Activated naive CD4-positive, alpha-beta T cell treated with anti-CD3 and anti-CD28 coated beads, Interleukin-2, amount 10 ng/mL, durations not matched to agents 7 days and 5 days (primary cell): ENCODE measurements at places on chromosomes 3 and 15.

GRCh38 chr3:55966566-55966965 lies 479.5 kb upstream of the WNT5A start:
- H3K4me3 ChIP-seq: no peak overlapping the region
- no peak for DNase-seq
- no peak overlapping the region for H3K27ac ChIP-seq
- H3K4me1 ChIP-seq: no peaks in the 10 kb centered on the region
- no peaks in the 10 kb centered on the region for H3K27me3 ChIP-seq
- no peaks in the 10 kb centered on the region for H3K36me3 ChIP-seq

- peaks cover 35% of the 10 kb centered on the region for H3K36me3 ChIP-seq
- H3K27ac ChIP-seq: peak overlapping the region; percentile 37
- H3K4me1 ChIP-seq: no peaks in the 10 kb centered on the region
- H3K4me3 ChIP-seq: no peak overlapping the region
- no peak for DNase-seq
These were observed 40.7 kb downstream of the RFT1 start for GRCh38 chr3:53089511-53089910.

DNA sequence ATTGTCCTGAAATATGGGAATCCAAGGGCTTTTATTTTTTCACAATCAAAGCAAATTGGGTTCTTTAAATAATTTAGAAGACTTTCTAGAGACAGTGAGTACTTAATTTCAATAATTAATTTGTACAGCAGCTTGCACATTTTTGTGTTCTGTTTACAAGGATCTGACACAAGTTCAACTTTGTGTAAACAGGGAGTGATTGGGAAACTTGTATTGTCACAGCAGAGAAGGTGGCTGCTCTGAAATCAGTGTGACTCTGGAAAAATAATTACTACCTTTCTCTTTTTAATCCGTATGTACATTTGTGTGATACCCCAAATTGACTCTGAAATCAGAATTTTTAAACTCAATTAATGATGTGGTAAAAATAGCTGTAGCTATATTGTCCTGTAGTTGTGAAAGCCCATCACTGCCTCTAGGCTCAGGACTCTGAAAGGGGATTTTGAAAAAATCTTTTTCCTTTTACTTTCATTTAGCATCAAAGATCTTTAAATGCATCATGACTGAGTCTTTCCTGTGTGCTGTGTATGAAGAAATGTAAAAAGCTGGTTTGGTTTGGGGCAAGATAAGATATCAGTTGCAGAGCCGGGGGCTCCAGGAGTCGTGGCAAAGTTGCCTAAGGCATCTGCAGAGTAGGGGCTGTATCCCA lies 45.1 kb downstream of the MFSD1 start:
- no peaks in the 10 kb centered on the region for H3K36me3 ChIP-seq
- H3K27me3 ChIP-seq: peaks cover 4% of the 10 kb centered on the region
- DNase-seq: no peak

DNA sequence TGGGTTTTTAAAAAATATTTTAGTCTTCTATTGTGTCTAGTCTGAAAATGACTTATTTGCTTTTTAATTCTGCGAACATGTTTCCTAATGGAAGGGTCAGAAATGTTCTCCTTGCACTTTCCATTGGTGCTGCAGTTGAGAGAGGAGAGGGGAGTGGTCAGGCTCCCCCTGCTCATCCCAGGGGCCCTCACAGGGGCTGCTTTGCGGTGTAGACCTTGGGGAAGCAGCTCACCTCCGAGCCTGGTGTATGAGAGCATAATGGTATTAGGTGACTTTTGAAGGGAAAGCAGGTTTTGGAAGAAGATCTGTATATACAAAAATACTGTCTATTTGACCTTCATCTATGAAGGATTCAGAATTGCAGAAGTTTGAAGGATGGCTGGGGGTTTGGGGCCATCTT lies 28.3 kb downstream of the APBA2 start:
- peaks cover 12% of the 10 kb centered on the region for H3K4me1 ChIP-seq
- peaks cover 3% of the 10 kb centered on the region for H3K27me3 ChIP-seq
- no peak overlapping the region for H3K27ac ChIP-seq
- H3K36me3 ChIP-seq: no peaks in the 10 kb centered on the region
- no peak overlapping the region for H3K4me3 ChIP-seq
- DNase-seq: no peak

- no peak overlapping the region for H3K4me3 ChIP-seq
- no peak overlapping the region for H3K27ac ChIP-seq
- peaks cover 14% of the 10 kb centered on the region for H3K27me3 ChIP-seq
- H3K36me3 ChIP-seq: peaks cover 3% of the 10 kb centered on the region
- H3K4me1 ChIP-seq: peaks cover 9% of the 10 kb centered on the region
- DNase-seq: no peak
These were observed 3.7 kb upstream of the EFHB start for GRCh38 chr3:19937459-19938294.

GRCh38 chr3:151062611-151063010 lies 22.9 kb upstream of the MED12L start:
- no peaks in the 10 kb centered on the region for H3K4me1 ChIP-seq
- no peak overlapping the region for H3K4me3 ChIP-seq
- H3K27ac ChIP-seq: no peak overlapping the region
- no peaks in the 10 kb centered on the region for H3K36me3 ChIP-seq
- peaks cover 16% of the 10 kb centered on the region for H3K27me3 ChIP-seq
- DNase-seq: no peak

DNA sequence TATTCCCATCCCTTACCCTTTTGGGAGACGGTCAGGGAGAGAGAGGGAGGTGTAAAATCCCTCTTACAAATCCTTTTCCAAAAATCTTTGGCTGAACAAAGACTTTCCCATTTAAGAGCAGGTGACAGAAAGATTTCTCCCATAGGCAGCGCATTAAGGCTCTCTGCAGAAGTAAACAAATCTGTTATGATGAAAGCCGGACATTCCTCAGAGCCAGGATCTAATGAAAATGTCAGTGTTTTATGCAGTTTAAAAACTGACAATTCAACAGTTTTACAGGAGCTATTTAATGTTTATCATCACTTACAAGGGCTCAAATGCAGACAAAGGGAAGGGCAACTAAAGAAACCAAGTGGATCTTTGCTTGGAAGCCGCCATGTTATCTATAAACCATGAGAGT lies 108.3 kb upstream of the WNT5A start:
- no peak overlapping the region for H3K27ac ChIP-seq
- no peaks in the 10 kb centered on the region for H3K4me1 ChIP-seq
- no peak for DNase-seq
- no peak overlapping the region for H3K4me3 ChIP-seq
- H3K36me3 ChIP-seq: no peaks in the 10 kb centered on the region
- H3K27me3 ChIP-seq: no peaks in the 10 kb centered on the region

- H3K27me3 ChIP-seq: no peaks in the 10 kb centered on the region
- no peak overlapping the region for H3K4me3 ChIP-seq
- no peak overlapping the region for H3K27ac ChIP-seq
- no peaks in the 10 kb centered on the region for H3K4me1 ChIP-seq
These were observed 819.7 kb upstream of the ALCAM start for GRCh38 chr3:104547031-104547430.

DNA sequence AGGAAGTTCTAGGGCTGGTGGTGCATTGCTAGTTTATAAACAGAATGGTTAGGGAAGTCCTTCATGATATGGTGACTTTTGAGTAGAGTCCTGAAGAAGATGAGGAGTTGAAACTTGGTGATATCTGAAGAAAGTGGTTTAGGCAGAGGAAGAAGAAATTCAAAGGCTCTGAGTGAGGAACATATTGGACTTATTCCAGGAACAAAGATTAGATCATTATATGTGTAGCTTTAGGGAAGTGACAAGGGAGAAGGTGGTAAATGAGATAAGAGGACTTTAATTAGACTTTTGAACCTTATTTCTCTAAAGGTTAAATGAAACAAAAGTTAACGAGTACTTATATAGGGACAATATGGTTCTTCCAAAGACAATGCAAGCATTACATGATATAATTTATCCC lies 286.7 kb downstream of the DOCK3 start:
- no peak overlapping the region for H3K27ac ChIP-seq
- peaks cover 4% of the 10 kb centered on the region for H3K27me3 ChIP-seq
- H3K36me3 ChIP-seq: no peaks in the 10 kb centered on the region
- no peak overlapping the region for H3K4me3 ChIP-seq

DNA sequence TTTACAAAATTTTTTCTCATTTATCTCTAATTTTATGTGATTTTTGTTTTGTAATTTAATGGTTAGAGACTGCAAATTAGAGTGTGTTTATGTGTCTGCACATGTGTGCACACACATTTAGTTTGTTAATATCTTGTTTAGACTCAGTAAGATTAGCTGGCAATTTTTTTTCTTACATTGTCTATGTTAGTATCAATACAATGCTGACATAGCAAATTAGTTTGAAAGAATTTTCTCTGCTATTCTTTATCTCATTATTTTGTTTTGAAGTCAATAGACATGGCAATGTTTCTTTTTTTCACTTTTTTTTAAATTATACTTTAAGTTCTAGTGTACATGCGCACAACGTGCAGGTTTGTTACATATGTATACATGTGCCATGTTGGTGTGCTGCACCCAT lies 1155.0 kb downstream of the ZPLD1 start:
- H3K36me3 ChIP-seq: no peaks in the 10 kb centered on the region
- no peak for DNase-seq
- no peak overlapping the region for H3K27ac ChIP-seq
- no peaks in the 10 kb centered on the region for H3K4me1 ChIP-seq
- H3K27me3 ChIP-seq: no peaks in the 10 kb centered on the region

- peaks cover 14% of the 10 kb centered on the region for H3K27me3 ChIP-seq
- H3K27ac ChIP-seq: no peak overlapping the region
- H3K4me3 ChIP-seq: no peak overlapping the region
- peaks cover 47% of the 10 kb centered on the region for H3K4me1 ChIP-seq
These were observed 139.9 kb upstream of the TLE3 start for GRCh38 chr15:70237626-70238025.

DNA sequence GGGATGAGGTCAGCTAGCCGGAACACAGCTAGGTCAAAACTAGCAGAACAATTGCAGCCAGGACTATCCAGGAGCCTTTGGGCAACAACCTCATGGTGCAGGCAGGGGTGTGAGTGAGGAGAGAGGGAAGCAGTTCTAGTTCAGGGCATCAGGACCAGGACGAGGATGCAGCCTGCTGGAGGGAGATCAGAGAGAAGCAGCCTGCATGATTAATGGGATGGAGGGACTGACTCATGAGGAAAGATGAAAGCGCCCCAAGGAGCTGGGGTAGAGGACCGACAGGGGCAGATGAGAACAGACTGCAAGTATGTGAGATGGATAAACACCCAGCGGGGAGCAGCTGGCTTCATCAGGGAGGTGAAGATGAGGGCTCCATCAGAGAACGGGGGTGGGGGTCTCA lies 37.9 kb upstream of the LRTM1 start:
- no peaks in the 10 kb centered on the region for H3K4me1 ChIP-seq
- H3K36me3 ChIP-seq: no peaks in the 10 kb centered on the region
- no peak overlapping the region for H3K27ac ChIP-seq
- H3K27me3 ChIP-seq: no peaks in the 10 kb centered on the region
- DNase-seq: no peak

GRCh38 chr3:134869153-134869726 lies 74.2 kb downstream of the EPHB1 start:
- H3K4me1 ChIP-seq: no peaks in the 10 kb centered on the region
- no peaks in the 10 kb centered on the region for H3K36me3 ChIP-seq
- DNase-seq: no peak
- H3K27me3 ChIP-seq: peaks cover 20% of the 10 kb centered on the region
- H3K4me3 ChIP-seq: no peak overlapping the region

GRCh38 chr3:180612364-180612763 lies 10.4 kb downstream of the TTC14 start:
- no peaks in the 10 kb centered on the region for H3K27me3 ChIP-seq
- no peak for DNase-seq
- H3K4me1 ChIP-seq: no peaks in the 10 kb centered on the region
- H3K36me3 ChIP-seq: peaks cover 43% of the 10 kb centered on the region
- no peak overlapping the region for H3K4me3 ChIP-seq

GRCh38 chr3:40337136-40338108 lies 27.9 kb downstream of the EIF1B start:
- peaks cover 3% of the 10 kb centered on the region for H3K27me3 ChIP-seq
- no peaks in the 10 kb centered on the region for H3K4me1 ChIP-seq
- DNase-seq: no peak
- no peak overlapping the region for H3K27ac ChIP-seq

DNA sequence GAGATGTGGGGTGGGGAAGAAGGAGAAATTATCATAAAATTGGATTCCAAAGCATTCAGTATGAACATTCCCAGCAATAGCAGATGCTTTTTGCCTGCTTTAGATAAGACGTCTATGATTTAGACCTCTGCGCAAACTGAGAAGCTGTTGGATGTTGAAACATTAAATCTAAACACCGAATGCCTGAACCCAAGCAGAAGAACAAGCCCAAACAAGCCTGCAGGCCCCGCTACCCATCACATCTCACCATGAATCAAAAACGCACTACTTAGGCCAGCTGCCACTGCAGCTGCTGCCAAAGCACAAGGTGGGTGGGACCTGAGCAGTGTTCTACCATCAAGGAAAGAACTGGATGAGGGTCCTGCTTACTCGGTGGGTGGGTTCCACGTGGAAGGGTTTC lies 24.4 kb upstream of the THBS1 start:
- peaks cover 15% of the 10 kb centered on the region for H3K27me3 ChIP-seq
- no peak overlapping the region for H3K4me3 ChIP-seq
- no peak for DNase-seq
- H3K36me3 ChIP-seq: no peaks in the 10 kb centered on the region
- H3K4me1 ChIP-seq: no peaks in the 10 kb centered on the region
- H3K27ac ChIP-seq: no peak overlapping the region

- H3K4me3 ChIP-seq: peak overlapping the region; percentile 88
- peaks cover 75% of the 10 kb centered on the region for H3K4me1 ChIP-seq
- peak; percentile 45 for DNase-seq
These were observed 697 bp downstream of the CHSY1 start for GRCh38 chr15:101250873-101251829.

DNA sequence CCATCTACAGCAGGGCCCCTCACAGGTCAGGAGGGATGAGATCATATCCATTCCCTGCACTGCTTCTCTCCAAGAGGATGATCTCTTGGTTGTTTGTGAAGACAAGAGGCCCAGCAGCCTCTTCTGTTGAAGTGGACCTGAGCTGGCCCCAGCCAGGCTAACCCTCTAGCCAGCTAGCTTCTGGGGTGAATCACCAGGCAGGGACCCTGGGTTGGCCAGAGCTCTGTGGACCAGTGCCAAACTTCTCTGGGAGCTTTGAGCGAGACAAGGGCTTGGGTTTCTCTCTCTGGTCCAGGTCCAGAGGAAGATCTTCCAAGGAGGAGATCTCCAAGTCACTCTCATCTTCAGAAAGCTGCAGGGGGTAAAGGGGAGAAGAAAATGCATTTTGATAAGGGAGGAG lies 52.7 kb downstream of the CLDN18 start:
- H3K4me3 ChIP-seq: no peak overlapping the region
- peaks cover 40% of the 10 kb centered on the region for H3K27me3 ChIP-seq
- H3K27ac ChIP-seq: no peak overlapping the region
- DNase-seq: no peak
- no peaks in the 10 kb centered on the region for H3K36me3 ChIP-seq

- H3K4me1 ChIP-seq: no peaks in the 10 kb centered on the region
- H3K4me3 ChIP-seq: no peak overlapping the region
- H3K27ac ChIP-seq: no peak overlapping the region
- no peaks in the 10 kb centered on the region for H3K36me3 ChIP-seq
- DNase-seq: no peak
These were observed 73.4 kb downstream of the FAM174B start for GRCh38 chr15:92582206-92582605.

GRCh38 chr15:95458721-95459120 lies 871.8 kb upstream of the NR2F2 start:
- no peak for DNase-seq
- H3K27me3 ChIP-seq: peaks cover 11% of the 10 kb centered on the region
- H3K4me3 ChIP-seq: no peak overlapping the region
- H3K27ac ChIP-seq: no peak overlapping the region
- H3K4me1 ChIP-seq: peaks cover 33% of the 10 kb centered on the region
- H3K36me3 ChIP-seq: peaks cover 18% of the 10 kb centered on the region
